Skin of body (tissue), 3 donors: ENCODE measurements at places on chromosomes 13 and 19.

- no peak for DNase-seq
These were observed 25.0 kb downstream of the SERPINE3 start for GRCh38 chr13:51364404-51365008.

GRCh38 chr13:97914540-97914939 is 38.9 kb upstream of the IPO5 start:
- no peak for DNase-seq

GRCh38 chr19:41228486-41228885 is 9.5 kb downstream of the AXL start:
- no peak for DNase-seq

DNA sequence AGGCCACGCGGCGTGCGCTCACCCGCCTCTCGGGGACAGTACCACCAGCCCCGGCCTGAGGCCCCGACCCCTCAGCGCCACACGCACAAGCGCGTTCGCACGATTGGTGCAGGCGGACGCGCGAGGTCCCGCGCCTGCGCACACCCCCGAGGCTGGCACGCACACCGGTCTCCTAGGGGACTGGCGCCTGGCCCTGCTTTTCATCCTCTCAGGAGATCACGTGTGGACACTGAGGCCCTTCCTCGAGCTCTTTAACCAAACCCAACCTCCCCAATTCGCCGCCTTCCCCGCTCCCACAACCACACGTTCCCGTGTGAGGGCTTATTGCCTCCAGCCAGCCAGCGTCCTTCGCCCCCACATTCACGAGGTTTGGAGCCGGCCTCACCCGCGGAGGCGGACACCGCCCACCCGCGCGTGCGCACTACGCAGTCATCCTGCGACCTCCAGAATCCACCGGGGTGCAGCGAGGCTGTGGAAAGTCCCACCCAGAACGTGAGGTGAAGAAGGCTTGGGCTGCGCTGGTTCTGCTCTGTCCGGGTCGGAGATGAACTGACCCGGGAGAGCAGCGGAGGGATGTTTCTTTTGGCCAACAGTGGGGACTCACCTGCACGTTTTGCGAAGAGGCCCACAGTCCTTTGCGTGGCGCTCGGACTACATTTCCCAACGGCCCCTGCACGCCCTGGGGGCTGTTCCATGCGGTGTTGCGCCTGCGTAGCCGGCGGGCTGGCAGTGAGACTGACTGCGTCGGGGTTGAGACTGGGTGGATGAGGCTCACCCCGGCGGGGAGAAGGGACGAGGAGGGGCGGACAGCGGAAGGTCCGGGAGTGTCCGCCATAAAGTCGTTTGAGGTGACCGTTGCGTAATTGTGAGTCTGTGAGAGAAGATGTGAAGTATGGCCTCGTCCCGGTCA is 539 bp upstream of the ZNF667 start:
- DNase-seq: peak; percentile 92

GRCh38 chr19:39423258-39424086 is 11.0 kb downstream of the PLEKHG2 start:
- no peak for DNase-seq

DNA sequence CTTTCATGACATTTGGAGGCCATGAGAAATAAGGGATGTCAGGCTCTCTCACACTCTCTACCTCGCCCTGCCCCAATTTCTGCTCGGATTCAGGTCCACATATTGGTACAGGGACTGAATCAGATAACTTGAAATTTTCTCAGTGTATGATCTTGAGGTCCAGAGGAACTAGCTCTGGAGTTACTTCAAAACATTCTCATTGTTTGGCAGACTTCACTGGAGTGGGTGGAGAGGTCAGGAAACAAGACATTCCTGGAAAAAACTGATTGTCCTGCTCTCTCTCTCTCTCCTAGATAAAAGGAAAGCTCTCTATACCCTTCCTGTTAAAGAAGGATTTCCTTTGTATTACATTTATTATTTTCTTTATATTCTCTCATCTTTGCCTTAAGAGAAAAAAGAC is 428.1 kb upstream of the DACH1 start:
- no peak for DNase-seq

DNA sequence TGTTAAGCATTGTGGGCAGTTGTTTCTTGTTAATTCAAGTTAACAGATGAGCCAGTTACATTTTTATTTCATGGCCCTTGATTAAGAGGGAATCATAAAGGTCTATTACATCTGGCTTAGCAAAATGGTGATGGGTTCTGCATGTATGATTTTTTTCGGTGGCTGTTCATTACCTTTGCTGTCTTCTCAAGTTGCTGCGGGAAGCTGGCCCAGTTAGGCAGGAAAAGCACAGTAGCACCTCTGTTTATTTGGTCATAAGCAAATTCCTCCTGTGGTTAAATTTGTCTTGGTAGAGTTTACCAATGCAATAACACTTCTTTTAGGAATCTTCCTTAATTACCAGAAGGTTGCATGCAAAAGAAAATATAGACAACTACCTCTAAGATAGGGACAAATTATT is 104.5 kb downstream of the FRY start:
- DNase-seq: no peak

- no peak for DNase-seq
These were observed 101.2 kb upstream of the TEX29 start for GRCh38 chr13:111219280-111219679.

DNA sequence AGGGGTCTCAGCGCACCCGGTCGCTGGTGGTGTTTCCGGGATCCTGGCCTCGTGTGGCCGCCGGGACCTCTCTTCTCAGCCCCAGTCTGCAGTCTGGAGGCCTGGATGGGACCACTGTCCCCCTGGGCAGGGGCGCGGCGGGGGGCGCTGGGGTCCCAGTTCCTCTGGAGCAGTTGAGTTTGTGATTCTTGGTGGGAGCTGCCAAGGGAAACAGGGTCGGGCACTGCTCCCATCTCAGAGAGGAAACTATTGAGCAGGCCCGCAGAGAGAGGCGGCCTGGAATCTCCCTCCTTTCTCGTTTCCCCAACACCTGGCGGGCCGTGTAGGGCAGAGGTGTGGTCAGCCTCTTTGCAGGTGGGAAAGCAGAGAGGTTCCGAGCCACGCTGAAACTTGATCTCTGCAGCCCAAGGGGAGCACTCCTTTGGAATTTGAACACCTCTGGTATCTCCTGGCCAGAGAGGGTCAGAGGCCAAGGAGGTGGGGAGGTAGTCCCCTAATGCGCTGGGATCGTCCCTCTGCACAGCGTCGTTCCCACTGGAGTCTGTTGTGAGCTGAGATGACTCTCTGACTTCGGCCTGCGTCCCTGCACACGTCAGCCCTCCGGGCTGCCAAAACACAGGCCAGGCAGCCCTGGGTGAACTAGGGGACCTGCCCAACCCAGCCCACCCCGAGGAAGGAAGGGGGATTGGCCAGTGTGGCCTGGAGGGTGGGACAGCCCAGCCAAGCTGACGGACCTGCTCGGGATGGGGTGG is 741 bp downstream of the PLEKHF1 start:
- DNase-seq: no peak

DNA sequence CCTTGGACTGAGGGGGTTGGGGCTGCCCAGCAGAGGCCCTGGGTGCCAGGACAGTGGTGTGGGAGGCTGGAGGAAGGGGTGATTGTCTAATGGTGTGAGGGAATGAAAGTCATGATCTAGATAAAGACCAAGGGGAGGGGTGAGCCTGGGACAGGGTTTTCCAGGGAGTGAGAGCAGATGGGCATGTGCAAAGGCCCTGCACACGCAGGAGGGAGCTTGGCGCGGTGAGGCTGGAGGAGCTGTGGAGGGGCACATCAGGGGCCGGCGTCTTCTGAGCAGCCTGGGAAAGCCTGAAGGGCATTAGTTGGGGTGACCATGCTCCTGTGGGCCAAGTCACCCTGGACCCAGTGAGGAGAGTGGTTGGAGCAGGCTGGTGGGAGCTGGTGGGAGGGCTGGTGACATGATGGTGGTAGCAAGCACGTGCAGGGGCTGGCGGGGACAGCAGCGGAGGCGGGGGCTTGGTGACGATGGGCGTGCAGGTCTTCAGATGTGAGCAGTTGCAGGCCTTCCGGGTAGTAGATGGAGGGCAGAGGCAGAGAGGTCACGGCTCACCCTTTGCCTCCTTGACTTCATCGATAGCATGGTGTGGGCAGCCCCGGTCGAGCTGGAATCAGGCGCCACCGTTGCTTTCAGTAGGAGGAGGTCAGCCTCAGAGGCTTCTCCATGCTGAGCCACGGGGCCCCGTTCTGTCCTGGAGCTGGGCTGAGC is 20.2 kb upstream of the F2RL3 start:
- DNase-seq: no peak

DNA sequence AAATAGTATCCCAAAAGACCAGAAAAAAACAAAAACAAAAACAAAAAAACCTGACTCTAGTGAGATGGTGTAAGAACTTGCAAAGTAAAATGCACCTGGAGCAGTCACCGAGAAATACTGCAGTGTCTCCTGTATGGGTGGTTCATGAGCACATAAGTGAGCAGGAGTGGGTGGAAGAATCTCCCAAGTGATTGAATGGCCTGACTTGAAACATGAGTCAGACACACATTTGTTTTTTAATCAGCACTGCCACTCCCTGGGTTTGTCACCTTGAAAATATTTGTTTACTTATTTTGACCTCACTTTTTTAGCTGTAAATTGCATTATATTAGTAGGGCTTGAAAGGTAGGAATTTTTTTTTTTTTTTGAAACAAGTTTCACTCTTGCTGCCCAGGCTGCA is 2.0 kb downstream of the ZNF431 start:
- DNase-seq: no peak

DNA sequence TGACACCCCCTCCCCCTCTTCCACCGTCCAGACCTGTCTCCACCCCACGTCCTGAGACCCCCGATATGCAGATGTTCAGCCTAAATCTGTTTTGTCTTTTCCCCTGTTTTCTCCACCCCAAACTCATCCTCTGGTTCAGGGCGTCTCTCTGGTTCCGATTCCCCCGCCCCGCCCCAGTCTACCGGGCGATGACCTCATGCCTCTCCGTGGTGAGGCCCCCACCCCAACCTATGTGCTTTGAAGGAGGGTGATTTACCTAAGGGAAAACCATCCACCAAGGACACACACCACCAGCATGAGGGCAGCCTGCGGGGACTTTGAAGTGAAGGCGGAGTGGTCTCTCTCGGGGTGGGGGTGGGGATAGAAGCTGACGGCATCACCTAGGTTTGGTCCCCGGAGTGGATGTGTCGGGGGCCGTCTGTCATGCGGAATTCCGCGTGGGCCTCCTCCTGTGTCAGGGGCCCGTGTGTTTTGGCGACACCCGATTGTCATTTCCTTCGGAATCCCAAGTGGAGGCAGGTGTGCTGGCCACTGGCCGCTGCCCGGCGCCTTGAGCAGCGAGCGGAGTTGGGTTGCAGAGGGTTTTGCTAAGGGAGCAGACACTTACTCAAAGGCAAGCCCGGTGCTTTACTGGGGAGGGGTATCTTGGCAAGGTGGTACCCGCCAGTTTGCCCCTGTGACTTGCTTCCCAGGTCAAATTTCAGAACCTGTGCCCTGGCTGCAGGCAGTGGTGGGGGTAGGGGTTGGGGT is 1.4 kb downstream of the FZR1 start:
- peak; percentile 4 for DNase-seq

- peak; percentile 61 for DNase-seq
These were observed at the start of gene PLEKHF1 for GRCh38 chr19:29665215-29665825. TSS of gene PLEKHF1 (plus strand) at chr19:29665461. CDS start at chr19:29673840, 8,379 bp downstream.

GRCh38 chr19:33156334-33156733 is 24.4 kb downstream of the WDR88 start:
- no peak for DNase-seq

- DNase-seq: no peak
These were observed 36.4 kb upstream of the VSTM2B start for GRCh38 chr19:29489172-29489951.

- no peak for DNase-seq
These were observed 21.7 kb downstream of the ZNF283 start for GRCh38 chr19:43848821-43849220.

- no peak for DNase-seq
These were observed 664 bp downstream of the ICAM5 start for GRCh38 chr19:10290357-10290875.

DNA sequence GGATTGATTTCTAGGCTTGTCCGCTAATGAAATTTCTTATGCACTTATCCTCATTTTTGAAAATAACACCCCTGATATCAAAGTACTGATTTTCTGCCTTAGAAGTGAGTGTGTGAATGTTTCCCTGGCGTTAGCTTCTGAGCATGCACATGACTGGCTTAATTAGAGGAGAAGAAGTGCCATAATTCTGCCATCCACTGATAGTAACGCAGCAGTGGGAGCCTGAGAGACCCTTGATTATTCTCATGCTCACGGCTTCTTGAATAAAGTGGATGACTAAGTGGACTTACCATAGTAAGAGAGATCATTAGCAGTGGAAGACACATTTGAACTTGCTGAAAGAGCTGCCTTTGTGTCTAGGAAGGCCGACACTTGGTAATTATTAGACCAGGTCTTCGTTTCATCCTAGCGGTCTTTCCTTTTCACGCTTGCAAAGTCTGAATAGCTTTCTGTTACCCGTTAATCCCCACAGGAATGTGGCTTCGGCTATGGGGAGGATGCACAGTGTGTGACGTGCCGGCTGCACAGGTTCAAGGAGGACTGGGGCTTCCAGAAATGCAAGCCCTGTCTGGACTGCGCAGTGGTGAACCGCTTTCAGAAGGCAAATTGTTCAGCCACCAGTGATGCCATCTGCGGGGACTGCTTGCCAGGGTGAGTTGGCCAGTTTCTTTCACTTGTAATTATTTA is 45.3 kb downstream of the TNFRSF19 start:
- no peak for DNase-seq

GRCh38 chr19:5066768-5067167 is 97.9 kb downstream of the KDM4B start:
- no peak for DNase-seq

DNA sequence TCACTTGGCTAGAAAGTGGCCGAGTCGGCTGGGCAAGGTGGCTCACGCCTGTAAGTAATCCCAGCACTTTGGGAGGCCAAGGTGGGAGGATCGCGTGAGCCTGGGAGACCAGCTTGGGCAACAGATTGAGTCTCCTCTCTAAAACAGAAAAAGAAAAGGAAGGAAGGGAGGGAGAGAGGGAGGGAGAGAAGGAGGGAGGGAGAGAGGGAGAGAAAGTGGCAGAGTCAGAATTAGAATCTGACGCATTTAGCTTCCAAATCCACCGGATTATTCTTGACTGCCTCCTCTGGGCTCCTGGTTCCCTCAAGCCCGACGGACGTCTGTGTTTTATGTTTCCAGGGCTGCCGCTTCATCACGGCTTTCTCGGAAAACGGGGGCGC is 22.5 kb downstream of the LRFN3 start:
- no peak for DNase-seq

DNA sequence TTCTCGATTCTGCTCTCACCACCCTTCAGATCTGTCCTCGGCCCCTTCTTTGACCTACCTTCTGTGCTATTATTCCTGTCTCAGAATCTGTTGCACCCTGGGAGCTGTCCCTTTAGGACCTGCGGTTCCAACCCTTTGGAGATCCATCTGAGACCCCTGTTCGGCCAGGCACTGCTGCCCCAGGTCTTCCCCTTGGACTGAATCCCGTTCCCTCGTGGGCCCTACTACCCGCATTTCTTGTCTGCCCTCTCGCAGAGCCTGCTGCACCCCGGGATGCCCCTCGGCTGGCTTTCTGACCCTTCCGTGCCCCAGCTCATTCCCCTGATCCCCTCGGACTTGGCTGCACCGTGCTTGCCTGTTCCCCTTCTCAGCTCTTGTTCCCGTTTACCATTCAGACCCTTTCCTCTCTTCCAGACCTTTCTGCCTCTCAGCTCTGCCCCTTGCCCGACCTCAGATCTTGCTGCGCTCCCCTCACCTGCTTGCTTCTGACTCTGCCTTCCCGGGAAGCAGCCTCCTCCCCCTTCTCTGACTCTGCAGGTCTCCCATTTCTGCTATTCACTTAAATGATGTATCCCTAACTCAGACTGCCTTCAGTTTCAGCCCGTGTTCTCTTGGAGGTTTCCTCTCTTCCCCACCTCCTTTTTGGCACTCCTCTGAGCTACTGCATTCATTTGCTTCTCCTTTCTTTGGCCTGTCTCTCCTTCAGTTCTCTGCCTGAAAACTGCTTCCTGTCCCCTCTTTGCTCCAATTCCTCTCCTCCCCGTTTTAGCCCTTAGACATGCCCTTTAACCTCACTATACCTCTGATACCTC is 1.1 kb downstream of the ARHGAP35 start:
- no peak for DNase-seq
